ENCODE measurements at places on chromosomes 11 and 22.

GRCh38 chr11:27459191-27459590, 13.4 kb downstream of the LGR4 start:
- DNase-seq = no peak

DNA sequence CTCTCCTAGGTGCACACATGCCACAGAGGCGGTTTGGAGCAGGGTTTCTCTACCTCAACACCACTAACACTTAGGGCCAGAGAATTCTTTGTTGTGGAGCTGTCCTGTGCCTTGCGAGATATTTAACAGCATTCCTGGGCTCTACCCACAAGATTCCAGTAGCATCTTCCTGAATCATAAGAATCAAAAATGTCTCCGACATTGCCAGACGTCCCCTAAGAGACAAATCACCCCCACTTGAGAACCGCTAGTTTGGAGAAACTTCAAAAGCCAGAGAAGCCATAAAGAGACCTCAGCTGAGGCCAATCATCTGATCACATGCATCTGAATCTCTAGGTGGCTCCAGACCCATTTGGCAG, 16.1 kb downstream of the MFNG start:
- no peak for DNase-seq

DNA sequence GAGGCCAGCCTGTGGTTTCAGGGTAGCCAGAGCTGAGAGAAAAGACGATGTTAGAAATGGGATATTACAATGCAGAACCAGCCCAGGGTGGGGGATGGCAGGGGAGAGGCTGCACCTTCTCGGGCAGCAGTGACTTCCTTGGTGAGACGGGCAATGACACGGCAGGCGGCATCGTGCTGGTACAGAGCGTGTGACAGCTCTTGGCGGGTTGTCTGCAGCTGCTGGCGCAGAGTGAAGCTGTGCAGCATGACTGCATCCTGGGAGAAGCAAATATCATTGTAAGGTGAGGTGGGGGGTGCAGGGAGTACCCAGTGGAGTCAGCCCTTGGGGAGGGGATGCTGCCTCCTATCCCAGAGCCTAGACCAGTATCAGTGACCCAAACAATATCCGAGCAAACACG, 3.8 kb downstream of the PRPF19 start:
- no peak for DNase-seq

DNA sequence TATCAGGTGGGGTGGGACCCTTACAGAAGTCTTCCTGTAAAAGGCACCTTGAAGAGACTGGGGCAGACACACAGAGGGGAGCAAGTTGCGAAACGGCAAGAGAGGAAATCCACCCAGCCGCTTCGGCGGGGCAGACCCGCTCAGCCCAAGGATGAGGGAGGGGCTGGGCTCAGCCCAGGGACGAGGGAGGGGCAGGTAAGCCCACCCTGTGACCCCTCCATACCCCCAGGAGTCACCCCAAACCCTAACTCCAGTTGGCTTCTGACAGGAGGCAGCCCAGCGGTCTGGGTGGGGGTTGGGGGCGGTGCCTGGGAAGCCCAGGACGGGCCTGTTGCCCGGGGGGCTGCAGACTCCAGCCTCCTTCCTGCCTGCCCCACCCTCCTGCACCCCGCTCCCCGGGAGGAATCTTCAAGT, 965 bp downstream of the OSBPL5 start:
- DNase-seq = no peak
